Type B pancreatic cell (in vitro differentiated cells): ENCODE measurements at places on chromosomes 11 and 22.

GRCh38 chr11:22976146-22976545 is 115.9 kb upstream of the CCDC179 start:
- DNase-seq, result no peak

DNA sequence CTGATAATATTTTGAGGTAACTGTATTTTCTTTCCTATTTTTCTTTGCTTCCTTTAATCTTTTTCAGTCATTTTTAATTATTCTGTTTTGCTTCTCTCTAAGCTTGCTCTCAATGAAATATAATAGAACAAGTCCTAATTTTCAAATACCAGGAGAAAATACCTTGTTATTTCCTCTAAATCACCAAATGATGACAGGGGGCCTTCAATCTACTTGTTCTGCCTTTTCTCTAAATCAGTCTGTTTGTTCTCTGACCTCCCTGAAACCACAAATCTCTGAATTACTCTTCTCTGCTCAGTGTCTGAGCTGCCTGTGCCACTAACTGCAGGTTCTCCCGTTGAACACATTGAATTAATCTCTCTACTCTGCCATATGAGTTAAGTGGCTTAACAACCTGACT is 286.2 kb downstream of the C11orf87 start:
- DNase-seq, result no peak

- no peak for DNase-seq
Measured at GRCh38 chr22:33382436-33382835, 324.3 kb upstream of the SYN3 start.

DNA sequence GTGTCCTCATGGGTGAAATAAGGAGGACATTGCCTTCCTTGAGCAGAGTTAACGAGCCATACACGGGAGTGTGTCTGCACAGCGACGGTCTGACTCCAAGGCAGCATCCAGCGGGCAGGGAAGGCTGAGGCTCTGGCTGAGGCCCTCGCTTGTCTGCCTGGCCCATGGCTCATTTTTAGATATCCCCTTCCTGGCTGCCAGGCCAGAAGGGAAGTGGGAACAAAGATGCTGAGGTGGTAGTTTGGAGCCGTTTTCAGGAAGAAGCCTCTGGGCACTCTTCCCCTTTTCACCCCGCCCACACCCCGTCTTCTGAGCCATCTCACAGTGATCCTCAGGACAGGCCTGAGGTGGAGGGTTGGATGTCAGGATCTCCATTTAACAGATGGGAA is 3.0 kb upstream of the SLCO2B1 start:
- no peak for DNase-seq

DNA sequence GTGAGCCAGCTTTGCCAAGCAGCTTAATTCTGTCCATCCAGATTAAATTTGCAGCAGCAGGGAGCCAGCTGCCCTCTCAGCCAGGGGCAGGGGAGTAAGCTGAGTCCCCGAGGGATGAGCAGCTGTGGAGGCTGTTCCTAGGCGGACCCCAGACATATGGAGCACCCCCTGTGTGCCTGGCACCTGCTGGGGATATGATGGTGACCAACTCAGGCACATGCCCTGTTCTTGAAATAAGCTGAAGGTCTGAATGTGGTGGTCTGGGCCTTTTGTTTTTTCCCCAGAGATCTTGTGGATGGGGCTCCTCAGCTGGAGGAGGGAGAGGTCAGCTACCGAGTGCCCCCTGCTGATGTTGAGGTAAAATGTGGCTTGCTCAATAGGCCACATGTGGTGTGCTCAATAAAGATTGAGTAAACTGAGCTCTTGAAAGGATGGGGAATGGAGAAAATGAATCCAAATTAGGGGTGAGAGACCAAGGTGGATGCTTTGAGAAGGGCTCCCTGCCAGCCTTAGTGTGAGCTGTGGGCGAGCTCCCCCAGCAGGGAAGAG is 103.3 kb upstream of the NNMT start:
- no peak for DNase-seq

GRCh38 chr11:66491315-66491935 is 11.2 kb downstream of the DPP3 start:
- DNase-seq, result no peak
